ENCODE measurements at places on chromosomes 4 and X.
A peak's percentile ranks its signal among the peaks of the same experiment; 100 is the strongest.

DNA sequence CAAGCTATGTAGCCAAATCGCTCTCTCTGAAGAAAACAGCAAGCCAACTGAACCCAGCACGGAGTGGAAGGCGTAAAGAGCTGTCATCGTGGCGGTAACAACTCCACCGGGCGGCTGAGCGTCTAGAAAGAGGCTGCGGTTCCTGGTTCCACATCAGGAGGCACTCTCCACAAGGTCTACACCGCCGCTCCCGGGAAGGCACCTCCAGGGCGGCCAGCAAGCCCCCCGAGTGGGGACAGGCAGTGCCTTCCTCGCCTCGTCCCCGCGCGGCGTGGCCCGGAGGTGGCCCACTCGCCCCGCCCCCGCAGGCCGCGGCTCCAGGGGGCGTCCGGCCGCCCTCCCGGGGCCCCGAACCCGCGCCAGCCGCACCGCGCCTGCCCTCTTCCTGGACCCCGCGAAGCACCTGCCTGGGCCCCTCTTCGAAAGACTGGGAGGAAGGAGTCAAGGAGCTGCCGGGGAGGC lies 755 bp downstream of the KLHL8 start:
- DNase-seq, result peak; percentile 43

- no peak for DNase-seq
Measured at GRCh38 chr4:74724979-74725378, 69.3 kb downstream of the BTC start.

DNA sequence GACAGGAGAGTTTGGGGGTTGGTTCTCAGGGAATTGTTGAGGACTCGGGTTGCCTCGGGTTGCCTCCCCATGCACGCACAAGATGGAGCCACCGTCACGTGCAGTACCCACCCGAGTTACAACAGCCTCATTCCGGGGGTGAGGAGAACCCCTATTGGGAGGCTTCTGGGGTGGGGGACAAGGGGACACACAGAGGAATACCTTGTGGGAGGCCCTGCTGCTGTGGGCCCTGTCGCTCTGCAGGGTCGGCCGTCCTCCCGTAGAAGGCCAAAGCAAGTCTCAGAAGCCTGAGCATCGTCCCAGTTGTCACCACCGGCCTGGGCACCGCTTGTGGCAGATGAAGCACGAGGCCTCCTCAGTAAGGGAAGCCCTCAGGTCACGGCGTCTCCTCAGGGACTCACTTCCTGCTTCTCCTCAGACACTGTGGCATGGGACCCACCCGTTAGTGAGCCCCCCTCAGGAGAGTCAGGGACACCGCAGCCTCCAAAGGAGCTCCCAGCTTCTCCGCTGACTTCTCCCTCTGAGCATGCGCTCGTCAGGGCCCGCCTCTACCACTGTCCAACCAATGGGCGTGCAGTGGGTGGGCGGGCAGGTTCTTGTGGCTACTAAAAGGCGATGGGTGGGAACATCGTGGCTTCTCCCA lies at the start of gene CT55:
Gene CT55 (minus strand): TSS at position 522 of the 643 bp plus-strand sequence. CDS start 227 bp downstream, at position 295.
- DNase-seq, result no peak

- no peak for DNase-seq
Measured at GRCh38 chr4:168667376-168667775, 170.5 kb downstream of the PALLD start.

DNA sequence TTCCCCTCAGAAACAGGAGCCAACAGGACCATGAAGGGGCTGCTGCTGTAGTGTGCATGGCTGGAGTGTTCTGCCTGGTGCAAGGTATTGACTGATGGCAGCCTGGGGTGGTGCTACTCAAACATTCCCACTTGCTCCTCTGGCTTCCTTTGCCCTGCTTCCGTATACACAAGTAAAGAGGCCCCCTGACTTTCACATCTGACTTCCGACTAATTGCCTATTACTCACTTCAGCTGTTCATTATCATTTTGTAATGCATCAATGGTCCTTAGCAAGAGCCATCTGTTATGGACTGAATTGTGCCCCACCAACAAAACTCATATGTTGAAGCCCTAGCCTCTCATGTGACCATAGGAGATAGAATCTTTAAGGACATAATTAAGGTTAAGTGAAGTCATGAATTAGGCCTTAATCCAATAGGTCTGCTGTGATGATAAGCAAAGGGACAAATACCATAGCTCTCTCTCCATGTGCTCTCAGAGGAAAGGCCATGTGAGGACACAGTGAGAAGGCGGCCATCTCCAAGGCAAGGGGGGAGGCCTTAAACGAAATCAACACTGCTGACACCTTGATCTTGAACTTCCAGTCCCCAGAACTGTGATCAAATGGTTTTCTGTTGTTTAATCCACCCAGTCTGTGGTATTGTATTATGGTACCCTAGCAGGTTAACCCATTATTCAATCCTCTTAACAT lies 122.5 kb upstream of the CLNK start:
- DNase-seq, result no peak

DNA sequence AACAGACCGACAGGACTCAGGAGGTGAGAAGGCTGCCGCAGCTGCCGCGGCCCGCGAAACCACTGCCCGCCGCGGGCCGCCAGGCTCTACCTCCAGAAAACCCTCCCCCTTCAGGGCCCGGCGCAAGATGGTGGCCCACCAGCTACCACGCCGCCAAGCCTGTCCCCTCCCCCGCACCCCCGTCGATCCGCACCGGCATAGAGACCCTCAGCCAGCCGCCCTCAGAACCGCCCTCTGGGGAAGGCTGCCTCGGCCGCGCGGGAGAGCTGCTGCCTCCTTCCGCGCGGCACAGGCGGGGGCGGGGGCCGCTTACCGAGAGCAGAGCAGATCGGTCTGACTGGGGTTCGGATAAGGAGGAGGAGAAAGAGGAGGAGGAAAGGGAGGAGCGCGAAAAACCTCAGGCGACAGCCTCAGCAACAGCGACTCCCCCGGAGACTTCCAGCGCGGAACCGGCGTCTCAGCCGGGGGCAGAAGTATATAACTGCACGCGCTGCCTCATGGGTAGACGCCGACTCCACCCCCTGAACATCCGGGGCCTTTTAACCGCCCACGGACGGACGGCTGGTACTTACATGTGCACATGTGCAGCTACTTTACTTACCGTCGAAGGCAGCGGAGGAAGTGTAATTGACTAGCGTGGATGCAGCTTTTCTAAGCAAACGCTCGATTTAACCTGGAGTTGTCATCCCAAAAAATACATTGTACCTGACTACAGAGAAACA lies at the start of gene ZNF280C:
Gene ZNF280C (minus strand): TSS at position 451 of the 722 bp plus-strand sequence. CDS start 8,450 bp downstream, outside the sequence.
- DNase-seq, result peak; percentile 62

DNA sequence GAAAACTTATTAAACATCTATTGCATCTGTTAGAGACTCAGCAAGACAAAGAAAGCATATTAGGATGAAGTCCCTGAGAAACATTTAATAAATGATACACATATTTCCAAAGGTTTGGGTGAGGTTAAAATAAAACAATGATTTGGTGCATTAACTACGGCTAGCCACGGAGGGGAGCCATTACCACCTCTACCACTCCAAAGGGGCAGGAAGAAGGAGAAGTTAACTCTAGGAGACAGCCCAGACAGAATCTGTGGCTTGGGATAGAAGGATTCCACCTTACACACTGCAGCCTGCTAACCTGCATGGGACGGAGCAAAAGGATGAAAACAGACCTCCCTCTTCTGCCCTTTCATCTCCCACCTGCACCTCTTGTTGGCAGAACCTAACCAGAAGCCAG lies 189.1 kb upstream of the C1QTNF7 start:
- peak; percentile 31 for DNase-seq

Measured in GM12891 (cell line).